ENCODE measurements at places on chromosomes 3 and 15.

GRCh38 chr3:41581700-41582099, 380.2 kb downstream of the ULK4 start:
- DNase-seq, result no peak

DNA sequence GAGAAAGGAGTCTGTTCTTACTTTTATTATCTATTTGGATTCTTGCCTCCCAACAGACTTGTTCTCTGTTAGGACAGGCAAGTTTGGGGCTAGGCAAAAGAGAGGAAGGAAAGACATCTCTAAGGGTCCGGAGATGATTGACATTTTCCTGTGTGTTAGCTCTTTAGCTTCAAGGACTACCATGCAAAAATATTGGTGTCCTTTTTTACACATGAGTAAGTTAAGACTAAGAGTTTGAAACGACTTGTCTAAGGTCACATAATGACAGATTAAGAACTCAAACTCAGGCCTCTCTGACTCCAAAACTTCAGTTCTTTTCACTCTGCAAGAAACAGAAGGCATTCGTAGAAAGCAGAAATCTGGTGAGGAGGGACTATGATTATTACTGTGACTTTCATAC, 5.9 kb downstream of the LMCD1 start:
- DNase-seq, result no peak

DNA sequence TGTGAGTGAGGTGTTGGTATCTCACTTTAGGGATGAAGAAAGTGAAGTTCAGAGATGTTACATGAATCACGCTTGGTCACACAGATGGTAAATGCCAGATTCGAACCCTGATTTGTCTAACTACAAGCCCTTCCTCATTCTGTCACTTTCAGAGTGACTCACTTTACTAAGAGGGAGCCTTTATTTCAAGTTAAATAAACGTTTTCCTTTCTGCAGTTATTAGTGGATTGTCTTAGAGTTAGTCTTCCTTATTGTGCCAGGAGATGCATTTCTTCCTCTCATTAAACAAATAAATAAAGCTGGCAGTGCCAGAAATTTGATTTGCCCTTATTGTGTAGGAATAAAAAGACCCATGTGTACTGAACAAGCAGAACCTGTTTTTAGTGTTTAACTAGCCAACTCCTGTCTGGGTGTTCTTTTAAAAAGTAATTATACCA, 162.5 kb downstream of the AKAP13 start:
- DNase-seq, result no peak

DNA sequence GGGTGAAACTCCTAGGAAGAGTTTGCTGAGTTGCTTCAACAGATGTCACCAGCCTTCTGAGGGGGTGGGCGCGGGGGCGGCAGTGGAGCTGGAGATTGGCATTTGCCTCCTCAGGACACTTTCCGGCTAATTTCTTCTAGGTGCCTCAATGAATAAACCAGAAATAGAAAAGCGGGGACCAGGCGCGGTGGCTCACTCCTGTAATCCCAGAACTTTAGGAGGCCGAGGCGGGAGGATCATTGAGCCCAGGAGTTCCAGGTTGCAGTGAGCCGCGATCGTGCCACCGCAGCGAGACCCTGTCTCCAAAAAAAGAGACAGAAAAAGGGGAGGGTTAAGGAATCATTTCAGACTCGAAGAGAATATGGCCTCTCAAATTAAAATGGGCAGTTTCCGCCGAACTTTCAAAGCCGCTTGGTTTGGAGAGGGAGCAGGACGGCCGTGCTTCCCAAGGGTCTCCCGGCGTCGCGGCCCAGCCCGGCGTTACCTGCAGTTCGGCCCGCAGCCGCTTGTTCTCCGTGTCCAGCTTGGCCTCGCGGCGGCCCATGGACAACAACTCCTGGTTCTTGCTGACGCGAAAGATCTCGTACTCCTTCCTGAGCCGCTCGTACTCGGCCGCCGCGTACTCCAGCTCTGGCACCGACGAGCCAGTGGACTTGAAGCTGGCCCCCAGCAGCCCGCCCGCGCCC, 587 bp downstream of the NPHP3 start:
- DNase-seq, result peak; percentile 12

DNA sequence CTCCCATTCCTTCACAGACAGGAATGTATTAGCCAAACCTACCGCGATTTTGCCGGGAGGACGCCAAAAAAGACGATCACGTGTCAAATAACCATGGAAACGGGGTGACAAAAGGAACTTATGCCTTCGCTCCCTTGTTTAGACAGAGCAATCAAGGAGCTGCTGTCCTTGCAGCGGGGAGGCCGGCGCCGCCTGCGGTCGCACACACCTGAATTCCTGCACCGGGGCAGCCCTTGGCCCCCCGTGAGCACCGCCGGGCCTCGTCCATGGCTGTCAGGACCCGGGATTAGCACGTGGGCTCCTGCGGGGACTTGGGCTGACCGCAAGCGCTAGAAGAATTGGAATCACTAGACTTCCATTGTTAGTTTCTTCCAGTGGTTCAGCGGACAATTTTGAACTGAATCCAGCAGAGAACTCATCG, 193.1 kb downstream of the SHQ1 start:
- DNase-seq, result no peak

DNA sequence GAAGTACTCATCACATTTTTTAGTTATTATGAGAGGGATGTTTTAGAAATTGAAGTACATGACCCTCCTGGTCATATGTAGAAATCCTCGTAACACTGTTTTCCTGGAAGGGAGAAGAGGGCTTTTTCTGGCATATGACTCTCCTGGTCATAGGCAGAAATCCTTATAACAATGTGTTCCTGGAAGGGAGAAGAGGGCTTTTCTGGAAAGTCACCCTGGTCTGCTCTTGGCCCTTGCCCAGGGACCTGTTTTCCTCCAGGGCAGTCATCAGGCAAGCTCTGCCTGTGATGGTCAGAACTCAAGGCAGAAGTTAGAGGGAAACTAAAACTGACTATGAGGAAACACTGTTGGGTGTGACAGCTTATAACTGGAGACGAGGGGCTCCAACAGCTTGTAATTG, 27.7 kb downstream of the LAMP3 start:
- no peak for DNase-seq

DNA sequence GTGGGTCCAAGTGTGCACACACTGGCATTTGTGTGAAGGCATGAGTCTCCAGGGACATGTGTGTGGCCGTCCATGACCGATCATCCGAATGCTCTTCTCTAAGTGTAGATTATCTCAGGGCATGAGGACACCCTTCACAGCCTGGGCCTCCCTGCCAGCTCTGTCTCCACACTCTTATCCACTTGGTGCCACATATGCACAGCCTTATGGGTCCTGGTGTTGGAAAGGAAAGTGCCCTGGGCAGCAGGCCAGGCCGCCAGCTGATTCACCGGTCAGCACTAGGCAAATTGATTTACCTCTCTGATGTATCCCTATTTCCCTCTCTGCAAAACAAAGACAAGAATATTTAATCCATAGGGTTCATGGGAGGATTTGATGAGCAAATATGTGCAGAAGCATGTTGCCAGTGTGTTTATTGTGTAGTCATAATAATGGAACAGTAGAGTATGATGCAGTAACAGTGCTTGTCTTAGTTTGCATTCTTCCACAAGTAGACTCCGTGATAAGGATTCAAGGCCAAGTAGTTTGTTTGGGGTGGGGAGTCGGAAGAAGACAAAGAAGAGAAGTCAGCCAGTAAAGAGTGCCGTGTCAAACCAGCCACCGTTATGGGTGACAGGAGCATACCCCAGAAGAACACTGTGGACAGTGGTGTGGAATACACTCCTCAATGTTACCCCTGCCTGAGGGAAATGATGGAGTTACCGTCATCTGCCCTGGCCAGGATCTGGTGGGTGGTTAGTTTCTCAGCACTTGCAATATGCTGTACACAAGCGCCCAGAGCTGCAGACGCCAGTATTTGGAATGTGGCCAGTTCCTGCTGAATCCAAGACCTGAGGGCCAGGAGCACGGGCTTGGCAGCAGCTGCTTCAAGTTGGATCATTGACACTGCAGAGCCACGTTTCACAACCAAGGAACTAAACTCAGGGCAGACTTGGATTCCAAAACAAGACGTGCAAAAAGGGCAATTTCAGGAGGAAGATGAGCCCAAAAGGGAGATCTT, 85.1 kb downstream of the MTHFS start:
- DNase-seq, result no peak

GRCh38 chr3:17151598-17152373, 267.0 kb downstream of the PLCL2 start:
- DNase-seq, result peak; percentile 54

- no peak for DNase-seq
Measured at GRCh38 chr15:63476229-63476632, 28.2 kb upstream of the USP3 start.

- no peak for DNase-seq
Measured at GRCh38 chr3:185645596-185646381, 59.7 kb downstream of the SENP2 start.

GRCh38 chr3:42991341-42992315, 12.5 kb downstream of the GASK1A start:
- no peak for DNase-seq

GRCh38 chr3:32109256-32109655, 2.8 kb downstream of the GPD1L start:
- DNase-seq, result no peak

GRCh38 chr3:148191966-148192365, 505.7 kb upstream of the AGTR1 start:
- DNase-seq, result no peak

Measured in T-helper 1 cell (primary cell).